ENCODE measurements at places on chromosomes 7 and 10.

DNA sequence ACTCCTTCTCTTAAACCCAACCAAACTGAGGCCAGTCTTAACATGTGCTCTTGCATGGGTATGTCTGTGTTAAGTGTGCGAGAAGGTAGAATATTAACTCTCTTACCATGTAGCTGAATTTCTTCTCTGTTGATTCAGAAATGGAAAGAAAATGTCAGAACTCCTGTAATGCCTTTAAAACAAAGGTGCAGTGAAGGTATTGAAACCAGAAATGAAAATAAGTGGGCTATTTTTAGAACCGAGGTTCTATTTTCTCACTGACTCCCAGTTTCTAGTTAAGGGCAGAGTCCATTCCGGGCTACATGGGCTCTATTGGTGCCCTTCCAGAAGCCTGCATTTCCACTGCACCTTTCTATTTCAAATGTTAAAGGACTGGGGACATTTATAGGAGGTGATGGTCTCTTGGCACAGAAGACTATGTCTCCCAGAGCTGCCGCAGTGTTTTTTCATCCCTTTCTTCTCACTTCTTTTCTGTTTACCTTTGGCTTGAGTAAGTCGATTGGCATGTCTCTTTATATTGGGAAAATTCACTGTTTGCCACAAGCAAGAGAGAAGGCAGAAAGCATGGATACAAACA, 174.9 kb downstream of the LRMDA start:
- no peak for DNase-seq

GRCh38 chr7:68980011-68980410, 618.3 kb upstream of the AUTS2 start:
- no peak for DNase-seq

DNA sequence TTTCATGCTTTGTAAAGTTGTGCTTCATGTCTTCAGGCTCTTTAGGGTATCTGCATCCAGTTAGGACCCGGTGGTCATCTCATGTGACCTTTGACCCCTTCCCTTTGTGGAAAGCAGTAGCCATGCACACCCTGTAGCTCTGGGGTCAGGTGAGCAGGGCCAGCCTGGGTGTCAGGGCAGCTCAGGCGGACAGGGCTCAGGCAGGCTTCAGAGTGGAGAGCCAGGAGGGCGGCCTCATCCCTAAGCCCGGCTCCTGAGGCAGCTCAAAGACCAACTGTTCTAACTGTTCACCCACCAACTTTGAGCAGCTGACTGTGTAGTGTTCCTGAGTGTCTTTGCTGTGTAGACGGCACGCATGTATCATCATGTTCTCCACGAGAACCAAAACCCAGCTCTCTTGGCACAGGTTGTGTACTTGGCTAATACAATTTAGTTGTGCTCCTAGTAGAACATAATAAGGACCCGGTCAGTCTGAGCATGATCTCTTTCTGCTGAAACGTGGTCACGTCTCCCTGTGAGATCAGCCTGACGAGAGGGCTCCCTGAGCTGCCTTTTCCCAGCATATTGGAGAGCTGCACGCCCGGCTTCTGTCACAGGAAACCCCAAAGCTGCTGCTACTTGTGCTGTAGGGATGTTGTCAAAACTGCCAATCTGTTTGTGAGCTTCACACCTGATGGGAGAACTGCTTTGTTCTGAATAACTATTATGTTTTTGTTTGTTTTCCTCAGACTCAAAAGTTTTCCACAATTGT, 30.0 kb downstream of the EEPD1 start:
- no peak for DNase-seq

- DNase-seq: no peak
Measured at GRCh38 chr7:55427800-55428199, 62.7 kb downstream of the LANCL2 start.

Data from NAMALWA (cell line).